ENCODE measurements at places on chromosomes 16 and 17.

DNA sequence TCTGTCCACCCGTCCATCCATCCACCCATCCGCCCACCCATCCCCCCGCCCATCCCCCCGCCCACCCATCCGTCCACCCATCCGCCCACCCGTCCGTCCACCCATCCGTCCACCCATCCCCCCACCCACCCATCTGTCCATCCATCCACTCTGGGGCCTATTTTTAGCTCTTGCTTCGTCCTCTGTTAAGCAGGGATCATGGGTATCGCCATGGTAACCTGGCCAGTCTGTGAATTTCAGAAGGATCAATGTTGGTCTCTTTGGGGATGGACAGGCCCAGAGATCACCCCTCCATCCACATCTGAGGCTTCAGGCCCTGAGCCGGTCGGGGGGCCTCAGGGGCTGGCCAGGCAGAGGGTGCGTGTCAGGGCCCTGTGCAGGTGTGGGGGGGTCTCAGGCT lies 15.2 kb upstream of the DPEP1 start:
- DNase-seq, result no peak

GRCh38 chr16:85126705-85127378 lies 14.6 kb upstream of the CIBAR2 start:
- no peak for DNase-seq

- DNase-seq, result no peak
These were observed 16.8 kb upstream of the PMP22 start for GRCh38 chr17:15281909-15282308.

- DNase-seq, result no peak
These were observed 19.0 kb downstream of the SLC7A5 start for GRCh38 chr16:87850009-87851006.

DNA sequence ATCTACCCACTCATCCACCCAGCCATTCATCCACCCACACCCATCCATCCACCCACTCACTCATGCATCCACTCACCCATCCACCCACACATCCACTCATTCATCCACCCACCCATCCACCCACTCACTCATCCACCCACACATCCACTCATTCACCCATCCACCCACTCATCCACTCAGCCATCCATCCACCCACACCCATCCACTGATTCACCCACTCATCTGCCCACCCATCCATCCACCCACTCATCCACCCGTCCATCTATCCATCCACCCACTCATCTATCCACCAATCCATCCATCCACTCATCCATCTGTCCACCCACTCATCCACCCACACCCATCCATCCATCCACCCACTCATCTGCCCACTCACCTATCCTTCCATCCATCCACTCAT lies 17.3 kb downstream of the NATD1 start:
- no peak for DNase-seq
